Caco-2 (cell line): ENCODE measurements at places on chromosomes 16 and 17. TPM values are rescaled to one million over a fixed set of nuclear protein-coding genes. Genes with fewer than 3 reads are reported as not detected.

Gene KRTAP16-1
- total RNA-seq, result not detected in 2 replicates

Gene JPH3
- 3.5 and 4.8 TPM in 2 replicates for total RNA-seq

DNA sequence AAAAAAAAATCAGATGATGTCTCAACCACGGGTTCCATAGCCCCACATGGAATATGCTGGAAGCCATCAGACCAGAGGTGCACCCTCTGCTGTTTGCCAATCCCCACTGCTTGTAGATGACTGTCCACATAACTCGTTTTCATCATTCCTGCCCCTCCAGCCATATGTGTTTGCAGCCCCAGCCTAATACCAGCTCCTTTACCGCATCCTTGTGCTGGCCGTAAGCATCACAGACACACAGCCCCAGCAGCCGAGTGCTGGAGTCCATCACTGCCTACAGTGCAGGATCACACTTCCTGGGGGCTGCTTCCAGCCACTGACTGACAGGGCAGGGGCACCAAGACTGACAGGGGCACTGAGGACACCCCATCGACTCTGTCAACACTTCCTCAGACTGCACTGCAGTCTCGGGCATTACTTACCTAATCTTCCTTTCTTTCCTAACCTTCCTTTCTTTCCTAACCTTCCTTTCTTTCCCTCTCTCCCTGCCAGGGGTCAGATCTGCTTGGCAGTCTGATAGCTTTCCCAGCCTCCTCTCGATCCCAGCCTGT, 5.0 kb downstream of the RCVRN start:
- no peaks in the 10 kb centered on the region for H3K27me3 ChIP-seq
- no peak overlapping the region for H3K4me3 ChIP-seq
- H3K36me3 ChIP-seq, result no peaks in the 10 kb centered on the region
- DNase-seq, result no peak
- no peaks in the 10 kb centered on the region for H3K4me1 ChIP-seq

DNA sequence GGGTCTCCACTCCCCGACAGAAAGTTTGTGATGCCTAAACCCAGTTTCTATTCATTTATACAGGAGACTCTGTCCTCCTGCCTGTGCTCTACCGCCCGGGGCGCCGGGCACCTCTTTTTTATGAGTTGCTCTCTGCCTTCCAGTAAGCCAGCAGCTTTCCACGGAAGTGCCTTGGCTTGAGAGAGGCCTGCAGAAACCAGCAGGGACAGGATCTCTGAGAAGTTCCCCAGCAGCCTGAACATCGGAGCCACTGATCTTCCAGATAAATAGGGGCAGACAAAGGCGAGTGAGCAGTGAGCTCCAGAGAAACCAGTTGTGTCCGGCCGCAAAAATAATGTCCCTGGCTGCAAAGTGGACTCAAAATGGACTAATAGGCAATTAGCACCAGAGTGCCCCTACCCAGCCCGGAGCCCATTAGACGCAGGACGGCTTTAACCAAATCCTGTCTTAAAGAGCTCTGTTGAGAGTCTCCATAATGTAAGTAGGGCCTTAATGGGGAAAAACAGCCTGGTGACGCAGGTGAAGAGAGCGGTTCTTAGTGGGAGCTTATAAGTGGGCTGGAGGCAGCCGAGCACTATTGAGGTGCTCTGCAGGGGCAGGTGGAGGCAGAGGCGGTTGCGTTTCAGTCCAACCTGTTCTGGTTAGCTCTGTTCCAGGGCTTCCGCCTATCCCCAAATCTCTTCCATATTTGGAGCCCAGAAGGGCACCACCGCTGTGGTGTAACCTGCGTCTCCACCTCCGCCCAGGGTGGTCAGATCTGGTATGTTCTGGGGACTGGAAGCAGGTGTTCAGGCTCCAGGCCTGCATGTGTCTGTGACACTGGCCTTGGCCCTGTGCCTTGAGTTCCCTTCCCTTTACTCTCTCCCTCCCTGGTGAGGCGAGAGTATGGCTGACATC, 74.1 kb downstream of the NT5M start:
- no peak for DNase-seq
- no peaks in the 10 kb centered on the region for H3K27me3 ChIP-seq
- peak overlapping the region; percentile 42 for H3K27ac ChIP-seq

DNA sequence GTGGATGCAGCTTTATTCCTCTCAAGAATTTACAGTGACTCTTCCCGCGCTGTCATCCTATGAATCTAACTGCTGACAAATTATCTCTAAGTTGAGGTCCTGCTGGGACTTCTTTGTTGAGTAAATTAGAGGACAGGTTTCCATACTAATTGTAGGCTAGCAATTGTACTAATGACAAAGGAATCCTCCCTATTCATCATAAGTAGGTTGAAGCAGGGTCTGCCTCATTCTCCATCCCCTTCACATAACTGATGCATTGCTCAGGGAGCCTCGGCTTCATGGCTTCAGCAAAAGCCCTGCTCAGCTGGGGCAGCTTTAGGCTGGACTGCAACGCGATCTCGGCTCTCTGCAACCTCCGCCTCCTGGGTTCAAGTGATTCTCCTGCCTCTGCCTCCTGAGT, 83.1 kb upstream of the IRX6 start:
- H3K36me3 ChIP-seq, result no peaks in the 10 kb centered on the region
- no peaks in the 10 kb centered on the region for H3K4me1 ChIP-seq
- no peak overlapping the region for H3K4me3 ChIP-seq
- DNase-seq, result no peak
